Right hindlimb (tissue), 1 donor: ENCODE measurements at places on chromosomes 7 and 10.

DNA sequence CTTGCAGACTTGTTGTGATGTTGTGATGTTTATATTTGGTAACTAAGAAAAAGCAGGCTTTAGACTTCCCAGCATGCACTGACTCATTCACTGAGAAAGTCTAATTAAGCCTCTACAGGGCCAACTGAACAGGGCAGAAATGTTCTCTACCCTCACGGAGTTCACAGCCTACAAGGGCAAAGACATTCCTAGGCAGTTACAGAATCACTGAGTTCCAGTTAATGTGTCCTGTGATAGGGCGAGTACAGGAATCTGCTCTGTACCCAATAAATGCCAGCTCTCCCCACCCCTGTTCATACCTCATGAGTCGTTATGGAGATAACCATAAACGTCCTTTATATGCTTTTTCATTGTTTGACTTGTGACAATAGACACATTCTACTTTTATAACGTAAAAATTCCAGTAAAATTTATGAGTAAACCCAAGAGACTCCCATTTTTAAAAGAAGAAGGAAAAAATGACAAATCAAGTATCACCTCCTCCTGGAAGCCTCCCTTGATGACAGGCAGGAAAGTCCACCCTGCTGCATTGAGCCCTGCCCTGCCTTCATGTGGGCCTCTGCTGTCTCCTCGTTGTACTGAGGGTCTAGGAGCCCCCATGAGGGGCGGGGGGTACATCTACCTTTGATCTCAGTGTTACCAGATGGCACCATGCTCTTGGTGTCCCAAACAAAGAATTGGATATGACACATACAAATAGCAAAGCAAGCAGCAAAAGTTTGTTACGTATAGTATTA is 14.3 kb downstream of the MUC12 start:
- no peak for DNase-seq

DNA sequence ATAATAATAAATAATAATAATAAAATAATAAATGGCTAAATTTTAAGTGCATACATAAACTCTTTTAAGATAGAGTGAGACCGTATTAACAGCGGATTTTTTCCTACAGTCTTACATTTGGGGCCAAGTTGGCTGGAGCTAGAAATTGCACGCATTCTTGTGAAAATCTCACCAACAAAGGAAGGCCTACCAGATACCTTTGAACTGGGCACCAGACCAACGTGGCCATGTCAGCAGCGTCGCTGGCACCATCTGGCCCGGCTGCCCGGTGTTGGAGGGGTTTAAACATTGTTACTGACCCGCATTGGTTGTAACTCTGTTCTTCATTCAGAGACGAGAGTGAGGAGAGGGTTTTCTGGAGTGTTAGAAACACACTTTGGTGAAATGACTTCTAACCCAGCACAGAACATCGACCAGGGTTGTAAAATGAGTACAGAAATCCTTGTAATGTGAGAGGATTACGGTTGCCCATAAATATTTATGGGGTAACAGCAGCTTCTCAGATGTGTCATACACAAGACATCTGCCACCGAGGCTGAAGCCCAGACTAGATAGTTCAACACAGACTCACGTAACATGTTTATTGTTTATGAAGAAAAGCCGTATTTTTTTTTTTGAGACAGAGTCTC is 34.6 kb upstream of the UNCX start:
- DNase-seq = peak; percentile 59

- DNase-seq = no peak
Observed at GRCh38 chr7:117279931-117280557, 42.8 kb downstream of the WNT2 start.

- no peak for DNase-seq
Observed at GRCh38 chr10:57716884-57717283, 550.8 kb downstream of the IPMK start.

DNA sequence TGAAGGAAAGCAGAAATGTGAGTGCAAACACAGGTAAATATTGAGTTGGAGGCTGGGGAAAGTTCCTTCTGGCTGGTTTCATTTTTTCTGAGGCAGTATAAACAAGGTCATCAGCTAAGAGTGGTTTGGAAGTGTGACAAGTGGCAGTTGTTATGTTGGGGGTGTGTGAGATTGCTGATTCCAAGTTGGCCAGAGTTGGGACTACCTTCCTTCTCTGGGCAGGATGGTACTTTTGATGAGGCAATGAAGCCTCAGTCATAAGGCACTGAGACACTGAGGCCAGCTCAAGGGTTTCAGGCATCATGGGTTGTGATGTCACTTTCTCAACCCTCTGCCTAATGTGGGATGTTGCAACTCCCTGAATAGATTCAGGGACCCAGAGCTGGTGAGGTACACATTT is 8.2 kb upstream of the PTTG1IP2 start:
- DNase-seq = no peak

- no peak for DNase-seq
Observed at GRCh38 chr7:48305661-48306060, 134.4 kb downstream of the ABCA13 start.

DNA sequence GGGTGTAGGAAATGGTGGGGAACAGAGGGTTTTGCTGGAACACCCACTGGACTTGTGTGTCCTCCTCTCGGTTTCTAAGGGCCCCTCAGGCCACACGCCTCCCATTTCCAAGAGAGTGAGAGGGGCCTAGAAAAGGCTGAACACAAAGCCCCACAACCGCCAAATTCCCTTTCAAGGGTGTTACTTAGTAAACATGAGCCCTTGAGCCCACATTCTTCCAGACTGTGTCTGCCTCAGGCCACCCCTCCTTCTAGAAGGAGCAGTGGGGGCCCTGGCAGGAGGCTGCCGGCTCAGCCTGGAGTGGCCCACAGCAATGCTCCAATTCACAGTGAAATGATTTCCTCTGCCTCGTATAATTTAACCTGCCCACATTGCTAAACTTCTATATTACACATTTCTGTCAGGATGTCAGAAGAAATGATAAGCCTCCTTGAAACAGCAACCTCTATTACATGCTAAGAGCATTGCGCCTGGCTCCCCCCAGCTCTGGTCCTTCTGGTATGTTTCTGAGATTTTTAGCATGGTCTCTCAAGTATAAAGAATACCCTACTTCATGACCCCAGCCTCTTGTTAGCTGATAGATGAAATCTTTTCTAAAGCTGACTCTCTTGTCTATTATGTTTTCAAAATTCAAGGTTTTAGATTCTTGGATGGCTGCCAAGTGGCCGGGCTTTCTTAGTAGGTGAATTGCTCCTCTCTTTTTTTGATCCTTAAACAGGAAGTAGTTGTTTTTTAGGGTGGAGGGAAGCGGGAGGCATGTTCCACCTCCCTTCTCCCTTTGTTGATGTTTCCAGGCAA is 673.9 kb upstream of the GALNT17 start:
- DNase-seq = peak; percentile 27

DNA sequence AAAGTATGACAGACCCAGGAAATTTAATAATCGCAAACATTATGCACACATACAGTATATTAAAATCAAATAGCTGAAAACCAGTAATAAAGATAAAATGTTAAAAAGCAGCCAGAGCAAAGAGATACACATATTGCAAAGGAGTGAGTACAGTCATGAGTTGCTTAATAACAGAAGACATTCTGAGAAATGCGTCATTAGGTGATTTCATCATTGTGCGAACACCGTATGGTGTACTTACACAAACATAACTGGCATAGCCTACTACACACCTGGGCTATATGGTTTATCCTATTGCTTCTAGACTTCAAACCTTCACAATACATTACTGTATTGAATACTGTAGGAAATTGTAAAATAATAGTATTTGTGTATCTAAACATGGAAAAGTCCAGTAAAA is 367.6 kb downstream of the NXPH1 start:
- DNase-seq = no peak
